Osteocyte (in vitro differentiated cells): ENCODE measurements at places on chromosomes 11 and 22. TPM values are rescaled to one million over a fixed set of nuclear protein-coding genes. Genes with fewer than 3 reads are reported as not detected.

GRCh38 chr11:132254906-132255305 is 884.5 kb downstream of the NTM start:
- no peak overlapping the region for H3K4me3 ChIP-seq
- no peak for DNase-seq
- no peaks in the 10 kb centered on the region for H3K4me1 ChIP-seq

DNA sequence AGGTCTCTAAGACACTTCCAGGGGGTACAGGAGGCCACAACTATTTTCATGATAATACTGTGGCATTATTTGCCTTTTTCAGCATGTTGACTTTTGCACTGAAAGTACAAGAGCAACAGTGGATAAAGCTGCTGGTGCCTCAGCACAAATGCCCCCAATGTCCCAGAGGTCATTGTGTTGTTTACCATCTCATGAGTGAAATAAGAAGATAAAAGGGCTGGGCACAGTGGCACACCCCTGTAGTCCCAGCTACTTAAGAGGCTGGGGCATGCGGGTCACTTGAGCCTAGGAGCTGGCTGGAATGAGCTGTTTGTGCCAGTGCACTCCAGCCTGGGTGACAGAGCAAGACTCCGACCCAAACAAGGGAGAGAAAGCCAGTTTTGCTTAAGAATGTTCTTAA is 72.6 kb upstream of the RAB1B start:
- no peak overlapping the region for H3K4me3 ChIP-seq
- no peaks in the 10 kb centered on the region for H3K27me3 ChIP-seq
- no peak for DNase-seq
- peaks cover 27% of the 10 kb centered on the region for H3K36me3 ChIP-seq
- no peak overlapping the region for H3K27ac ChIP-seq

DNA sequence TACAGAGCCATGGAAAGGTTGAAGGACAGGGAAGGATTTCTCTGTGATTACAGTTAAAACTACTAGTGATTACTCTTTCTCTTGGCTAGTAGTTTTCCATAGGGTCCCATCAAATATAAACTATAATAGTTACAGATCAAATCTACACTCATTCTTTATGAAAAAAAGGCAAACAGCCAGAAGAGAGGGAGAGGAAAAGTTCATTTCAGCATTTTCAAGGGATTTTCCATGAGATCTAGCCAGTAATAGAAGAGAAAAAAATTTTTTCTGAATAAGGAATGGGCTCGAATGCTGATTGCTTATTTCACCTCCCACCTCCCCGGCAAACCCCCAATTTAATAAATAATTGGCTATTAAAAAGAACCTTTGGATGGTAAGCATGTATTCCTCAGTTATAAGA is 74.8 kb upstream of the BLID start:
- DNase-seq, result no peak
- H3K4me1 ChIP-seq, result peaks cover 50% of the 10 kb centered on the region
- no peaks in the 10 kb centered on the region for H3K36me3 ChIP-seq
- peak overlapping the region; percentile 92 for H3K27ac ChIP-seq
- no peaks in the 10 kb centered on the region for H3K27me3 ChIP-seq

GRCh38 chr22:35839841-35840301 is 122.2 kb downstream of the APOL5 start:
- H3K4me3 ChIP-seq, result peak overlapping the region; percentile 95
- no peak for DNase-seq
- H3K27me3 ChIP-seq, result no peaks in the 10 kb centered on the region
- H3K27ac ChIP-seq, result peak overlapping the region; percentile 92
- H3K36me3 ChIP-seq, result no peaks in the 10 kb centered on the region
- peaks cover 56% of the 10 kb centered on the region for H3K4me1 ChIP-seq

GRCh38 chr11:567629-568292 is 7.0 kb downstream of the RASSF7 start:
- no peak for DNase-seq
- H3K27ac ChIP-seq, result peak overlapping the region; percentile 50
- peaks cover 1% of the 10 kb centered on the region for H3K36me3 ChIP-seq
- no peaks in the 10 kb centered on the region for H3K27me3 ChIP-seq
- peak overlapping the region; percentile 75 for H3K4me3 ChIP-seq
- peaks cover 11% of the 10 kb centered on the region for H3K4me1 ChIP-seq

DNA sequence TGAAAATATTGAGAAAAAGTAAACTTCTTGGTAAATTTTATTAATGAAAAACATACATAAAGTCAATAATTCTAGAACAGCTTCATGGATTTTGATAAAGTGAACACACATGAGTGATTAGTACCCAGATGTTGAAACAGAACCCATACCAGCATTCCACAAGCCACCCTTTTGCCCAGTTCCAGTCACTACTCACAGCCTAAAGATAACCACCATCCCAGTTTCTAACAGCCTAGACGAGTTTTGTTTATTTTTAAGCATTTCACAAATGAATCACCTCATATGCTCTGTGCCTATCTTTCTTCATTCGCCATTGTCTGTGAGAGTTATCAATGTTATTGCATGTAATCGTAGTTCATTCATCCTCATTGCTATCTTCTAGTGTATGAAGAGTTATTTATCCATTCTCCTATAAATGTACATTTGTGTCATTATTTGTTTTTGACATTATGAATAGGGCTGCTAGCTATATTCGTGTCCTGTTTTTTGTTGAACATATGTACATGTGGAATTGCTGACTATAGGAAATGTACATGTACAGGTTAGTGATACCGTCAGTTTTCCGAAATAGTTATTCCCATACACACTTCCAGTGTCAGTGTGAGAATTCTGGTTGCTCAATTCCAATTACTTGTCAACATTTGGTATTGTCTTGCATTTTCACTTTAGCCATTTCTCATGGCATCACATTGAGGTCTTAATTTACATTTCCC is 44.5 kb upstream of the TEAD1 start:
- no peaks in the 10 kb centered on the region for H3K27me3 ChIP-seq
- H3K4me1 ChIP-seq, result peaks cover 16% of the 10 kb centered on the region
- no peak overlapping the region for H3K4me3 ChIP-seq
- H3K36me3 ChIP-seq, result no peaks in the 10 kb centered on the region
- H3K27ac ChIP-seq, result no peak overlapping the region

DNA sequence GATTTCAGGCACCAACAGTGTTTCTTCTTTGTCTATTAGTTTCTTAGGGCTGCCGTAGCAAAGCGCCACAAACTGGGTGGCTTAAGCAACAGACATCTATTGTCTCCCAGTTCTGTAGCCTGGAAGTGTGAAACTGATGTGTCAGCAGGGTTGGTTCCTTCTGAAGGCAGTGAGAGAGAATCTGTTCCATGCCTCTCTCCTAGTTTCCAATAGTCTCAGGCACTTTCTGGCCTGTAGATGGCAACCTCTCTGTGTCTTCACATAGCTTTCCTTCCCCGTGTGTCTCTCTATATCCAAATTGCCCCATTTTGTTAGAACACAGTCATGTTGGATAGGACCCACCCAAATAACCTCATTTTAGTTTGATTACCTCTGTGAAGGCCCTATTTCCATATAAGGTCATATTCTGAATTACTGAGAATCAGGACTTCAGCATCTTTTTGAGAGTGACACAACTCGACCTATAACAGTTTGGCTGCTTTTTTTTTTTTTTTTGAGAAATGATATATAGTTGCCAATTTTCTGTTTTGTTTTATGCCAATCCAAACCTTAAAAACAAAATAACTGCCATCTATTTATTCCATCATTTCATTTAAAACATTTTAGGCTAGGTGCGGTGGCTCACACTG is 108.2 kb downstream of the SLC36A4 start:
- peaks cover 21% of the 10 kb centered on the region for H3K4me1 ChIP-seq
- H3K27me3 ChIP-seq, result no peaks in the 10 kb centered on the region
- H3K4me3 ChIP-seq, result no peak overlapping the region

- H3K36me3 ChIP-seq, result peaks cover 6% of the 10 kb centered on the region
- H3K27me3 ChIP-seq, result no peaks in the 10 kb centered on the region
- H3K4me3 ChIP-seq, result no peak overlapping the region
- peaks cover 52% of the 10 kb centered on the region for H3K4me1 ChIP-seq
Observed at GRCh38 chr11:94775567-94776327, 7.6 kb downstream of the AMOTL1 start.

- peaks cover 31% of the 10 kb centered on the region for H3K27me3 ChIP-seq
- no peak for DNase-seq
- peaks cover 12% of the 10 kb centered on the region for H3K4me1 ChIP-seq
Observed at GRCh38 chr11:119572481-119573424, 149.8 kb upstream of the THY1 start.

- no peak for DNase-seq
- no peak overlapping the region for H3K27ac ChIP-seq
- H3K4me3 ChIP-seq, result no peak overlapping the region
- H3K4me1 ChIP-seq, result peaks cover 30% of the 10 kb centered on the region
Observed at GRCh38 chr22:31680861-31681341, 18.9 kb upstream of the PISD start.

DNA sequence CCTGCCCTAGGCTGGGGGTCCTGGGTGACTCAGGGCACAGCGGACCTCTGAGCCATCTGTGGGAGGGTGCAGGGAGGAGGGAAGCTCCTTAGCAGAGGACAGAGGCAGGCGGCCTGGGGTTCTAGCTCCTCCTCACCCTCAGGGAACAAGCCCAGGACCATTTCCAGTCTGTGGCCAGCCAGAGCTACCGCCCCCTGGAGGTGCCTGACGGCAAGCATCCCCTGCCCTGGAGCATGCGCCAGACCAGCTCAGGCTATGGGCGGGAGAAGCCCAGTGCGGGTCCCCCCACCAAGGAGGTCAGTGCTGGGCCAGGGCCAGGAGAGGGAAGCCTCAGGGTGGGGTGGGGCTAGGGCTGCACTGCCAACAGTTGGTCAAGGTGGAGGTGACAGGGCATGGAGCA is 26.0 kb upstream of the LRRC10B start:
- peaks cover 1% of the 10 kb centered on the region for H3K4me1 ChIP-seq

HEPN1 gene
- total RNA-seq, result not detected in 2 replicates

TEAD1 gene
- total RNA-seq, result 152 and 154 TPM in 2 replicates

BTG4 gene
- not detected in 2 replicates for total RNA-seq

MFRP gene
- total RNA-seq, result not detected in 2 replicates

KREMEN1 gene
- 2.9 and 5.4 TPM in 2 replicates for total RNA-seq

TSPAN32 gene
- total RNA-seq, result 0.76 and 1.2 TPM in 2 replicates

RASGRP2 gene
- 10.3 and 11.2 TPM in 2 replicates for total RNA-seq

NLRP14 gene
- total RNA-seq, result not detected in 2 replicates
